ENCODE measurements at places on chromosomes 12 and 14.
A peak's percentile ranks its signal among the peaks of the same experiment; 100 is the strongest.

DNA sequence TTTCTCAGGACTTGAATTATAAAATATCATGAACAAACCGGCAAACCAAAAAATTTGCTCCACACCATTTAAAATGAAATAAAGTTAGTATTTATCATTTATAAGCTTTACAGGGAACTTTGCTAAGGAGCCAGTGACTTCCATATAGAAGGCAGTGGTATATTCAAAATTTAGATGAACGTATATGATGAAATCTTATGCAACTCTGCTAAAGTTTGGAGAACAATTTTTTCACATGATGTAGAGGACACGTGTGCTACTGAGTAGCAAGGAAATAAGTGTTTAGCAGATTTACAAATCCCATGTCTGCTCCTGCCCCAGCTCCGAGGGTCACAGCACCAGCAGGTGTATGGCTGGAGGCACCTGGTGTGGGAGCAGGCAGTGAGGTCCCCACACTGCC lies 70.8 kb upstream of the IFNG-AS1 start:
- H3K4me3 ChIP-seq: no peak overlapping the region
- peaks cover under 1% of the 10 kb centered on the region for H3K27me3 ChIP-seq
- DNase-seq: no peak
- H3K4me1 ChIP-seq: peaks cover 12% of the 10 kb centered on the region
- no peak overlapping the region for H3K27ac ChIP-seq

GRCh38 chr12:42648061-42648460 lies 58.5 kb upstream of the PRICKLE1 start:
- no peak overlapping the region for H3K4me3 ChIP-seq
- no peak overlapping the region for H3K27ac ChIP-seq

GRCh38 chr14:49189375-49189774 lies 396.8 kb downstream of the RPS29 start:
- peaks cover 10% of the 10 kb centered on the region for H3K4me1 ChIP-seq
- H3K27me3 ChIP-seq: no peaks in the 10 kb centered on the region
- no peak overlapping the region for H3K27ac ChIP-seq
- H3K36me3 ChIP-seq: no peaks in the 10 kb centered on the region
- DNase-seq: no peak

- no peak for DNase-seq
- no peaks in the 10 kb centered on the region for H3K27me3 ChIP-seq
- no peak overlapping the region for H3K27ac ChIP-seq
- H3K4me1 ChIP-seq: no peaks in the 10 kb centered on the region
- H3K4me3 ChIP-seq: no peak overlapping the region
Observed at GRCh38 chr14:80419345-80419744, 208.0 kb upstream of the DIO2 start.

DNA sequence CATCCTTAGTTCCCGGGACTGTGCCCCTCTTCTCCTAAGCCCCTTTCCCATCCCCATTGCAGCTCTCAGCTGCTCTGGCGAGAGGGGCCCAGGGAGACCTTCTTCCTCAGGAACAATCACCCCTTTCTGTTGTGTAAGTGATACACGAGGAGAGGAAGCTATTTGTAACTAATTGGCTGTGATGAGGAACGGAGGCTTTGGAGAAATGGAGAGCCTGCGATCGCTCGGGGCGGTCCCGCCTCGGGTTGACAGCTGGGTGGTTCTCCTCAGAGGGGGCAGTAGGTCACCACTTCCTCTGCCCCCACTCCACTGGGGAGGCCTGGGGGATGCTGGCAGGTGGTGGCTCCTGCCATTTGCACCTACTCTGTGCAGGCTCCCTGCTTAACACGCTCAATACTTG lies 6.6 kb upstream of the PGF start:
- no peaks in the 10 kb centered on the region for H3K36me3 ChIP-seq
- no peaks in the 10 kb centered on the region for H3K27me3 ChIP-seq
- peak overlapping the region; percentile 73 for H3K27ac ChIP-seq
- peaks cover 21% of the 10 kb centered on the region for H3K4me1 ChIP-seq
- H3K4me3 ChIP-seq: no peak overlapping the region

DNA sequence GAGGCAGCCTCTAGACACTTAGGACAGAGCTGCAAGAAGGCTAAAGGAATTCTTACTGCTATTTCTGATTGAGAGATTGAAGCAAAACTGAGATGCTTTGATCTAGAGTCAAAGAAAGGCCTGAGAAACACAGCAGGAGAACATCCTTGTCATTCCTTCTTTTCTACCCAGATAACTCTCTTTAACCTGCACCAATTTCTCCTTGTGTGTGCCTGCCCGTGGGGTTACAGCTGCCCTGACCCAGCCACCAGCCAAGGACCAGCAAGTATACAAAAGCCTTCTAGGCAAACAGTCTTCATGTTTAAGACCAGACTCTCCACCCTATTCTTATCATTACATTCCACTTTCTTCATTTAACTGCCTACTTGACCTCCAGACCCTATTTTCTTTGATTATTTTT lies 81.7 kb upstream of the PRB2 start:
- no peak overlapping the region for H3K27ac ChIP-seq
- peaks cover 5% of the 10 kb centered on the region for H3K36me3 ChIP-seq
- no peaks in the 10 kb centered on the region for H3K4me1 ChIP-seq
- H3K27me3 ChIP-seq: no peaks in the 10 kb centered on the region
- H3K4me3 ChIP-seq: no peak overlapping the region

- H3K36me3 ChIP-seq: no peaks in the 10 kb centered on the region
- no peak overlapping the region for H3K4me3 ChIP-seq
- no peaks in the 10 kb centered on the region for H3K27me3 ChIP-seq
- DNase-seq: no peak
Observed at GRCh38 chr12:88328090-88328489, 186.0 kb downstream of the TMTC3 start.

DNA sequence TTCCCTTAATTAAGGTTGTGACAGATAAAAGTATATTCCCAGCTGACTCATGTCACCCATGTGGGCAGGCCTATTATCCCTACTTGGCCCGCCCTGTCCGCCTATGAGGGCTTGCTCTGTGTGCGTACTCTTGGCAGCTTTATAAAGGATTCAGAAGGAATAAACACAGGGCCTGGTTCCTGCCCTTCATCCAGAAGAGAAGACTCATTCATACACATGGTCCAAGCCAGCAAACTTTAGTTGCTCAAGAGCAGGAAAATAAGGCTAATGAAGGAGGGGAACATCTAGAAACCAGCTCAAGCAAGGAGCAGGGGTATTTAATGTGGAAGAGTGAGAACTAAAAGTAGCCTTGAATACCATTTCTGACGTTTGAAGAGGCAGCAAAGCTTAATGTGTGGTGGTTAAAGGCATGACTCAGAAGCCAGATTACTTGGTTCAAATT lies 141.9 kb downstream of the CRADD start:
- H3K4me3 ChIP-seq: no peak overlapping the region
- H3K4me1 ChIP-seq: no peaks in the 10 kb centered on the region
- H3K36me3 ChIP-seq: peaks cover 4% of the 10 kb centered on the region

DNA sequence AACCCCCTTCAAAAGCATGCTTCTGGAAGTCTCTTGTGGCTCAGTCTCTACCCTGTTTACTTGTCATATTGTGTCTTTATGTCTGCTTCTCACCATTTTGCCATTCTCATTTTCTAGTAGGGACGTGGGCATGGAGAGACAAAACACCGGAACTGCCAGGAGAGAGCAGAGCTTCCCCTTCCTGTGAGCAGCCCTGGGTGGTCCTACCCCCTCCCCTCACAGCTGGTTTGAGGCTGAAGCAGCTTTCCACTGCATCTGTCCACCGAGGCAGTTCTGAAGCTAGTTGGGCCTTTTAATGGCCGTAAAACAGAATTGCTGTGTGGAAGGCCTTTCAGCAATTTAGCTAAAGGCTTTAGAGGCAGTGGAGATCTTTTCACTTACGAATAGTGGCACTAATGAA lies 77.0 kb downstream of the PELI2 start:
- H3K4me3 ChIP-seq: no peak overlapping the region
- H3K27ac ChIP-seq: peak overlapping the region; percentile 93
- H3K27me3 ChIP-seq: no peaks in the 10 kb centered on the region
- no peak for DNase-seq

GRCh38 chr14:33404054-33404453 lies 465.4 kb downstream of the NPAS3 start:
- no peak for DNase-seq
- H3K4me1 ChIP-seq: no peaks in the 10 kb centered on the region
- no peak overlapping the region for H3K4me3 ChIP-seq
- no peak overlapping the region for H3K27ac ChIP-seq

- H3K36me3 ChIP-seq: peaks cover 14% of the 10 kb centered on the region
- H3K27ac ChIP-seq: no peak overlapping the region
- DNase-seq: no peak
- H3K4me3 ChIP-seq: no peak overlapping the region
Observed at GRCh38 chr14:54465654-54466053, 23.1 kb downstream of the GMFB start.

- no peak overlapping the region for H3K4me3 ChIP-seq
- no peak for DNase-seq
- no peak overlapping the region for H3K27ac ChIP-seq
- peaks cover 15% of the 10 kb centered on the region for H3K4me1 ChIP-seq
- peaks cover 21% of the 10 kb centered on the region for H3K36me3 ChIP-seq
Observed at GRCh38 chr14:105053996-105054395, 11.2 kb downstream of the GPR132 start.

GRCh38 chr12:110744151-110744571 lies 1.5 kb upstream of the PPP1CC start:
- no peak for DNase-seq
- peaks cover 34% of the 10 kb centered on the region for H3K4me1 ChIP-seq
- H3K27ac ChIP-seq: peak overlapping the region; percentile 89
- H3K4me3 ChIP-seq: peak overlapping the region; percentile 65
- H3K36me3 ChIP-seq: peaks cover 4% of the 10 kb centered on the region
- no peaks in the 10 kb centered on the region for H3K27me3 ChIP-seq

DNA sequence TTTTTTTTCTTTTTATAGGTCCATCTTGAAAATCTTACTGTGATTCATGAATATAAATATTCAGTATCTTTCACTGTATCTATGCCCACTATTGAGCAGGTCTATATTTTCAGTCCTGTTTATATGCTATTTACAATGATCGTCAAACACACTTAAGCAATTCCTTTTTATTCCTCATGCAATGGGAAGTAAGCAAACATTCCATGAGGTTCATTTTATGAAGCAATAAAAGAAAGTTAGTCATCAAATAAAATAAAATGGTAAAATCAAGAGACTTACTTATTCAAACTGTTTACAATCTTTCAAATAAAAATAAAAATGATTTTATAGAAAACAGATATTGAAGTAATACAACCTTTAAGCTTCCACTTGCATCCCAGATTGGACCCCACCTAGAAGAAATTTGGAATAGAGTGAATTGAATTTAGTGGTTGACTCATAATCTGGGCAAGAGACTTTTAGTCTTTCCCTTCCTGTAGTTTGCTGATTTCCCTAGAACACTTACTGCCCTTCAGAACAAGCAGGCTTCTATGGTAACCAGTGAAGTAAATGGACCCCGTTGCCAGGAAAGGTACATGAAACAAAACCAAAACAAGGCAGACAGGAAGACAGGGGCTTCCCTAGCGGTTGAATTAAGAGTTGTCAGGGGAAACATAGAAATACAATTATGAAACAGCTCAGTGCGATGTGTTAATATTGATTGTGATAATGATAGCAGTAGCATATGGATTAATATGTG lies 241.0 kb upstream of the ATP2B1 start:
- H3K4me3 ChIP-seq: peak overlapping the region; percentile 12
- H3K27ac ChIP-seq: peak overlapping the region; percentile 94
- peak; percentile 81 for DNase-seq

GRCh38 chr12:71157601-71158233 lies at the start of gene TSPAN8:
TSS of gene TSPAN8 (minus strand) at chr12:71157999. CDS start at chr12:71157678, 321 bp downstream.
- no peaks in the 10 kb centered on the region for H3K36me3 ChIP-seq
- DNase-seq: no peak
- no peak within 1 kb of the TSS for H3K4me3 ChIP-seq
- no peak within 1 kb of the TSS for H3K27ac ChIP-seq
- no peaks in the 10 kb centered on the region for H3K4me1 ChIP-seq
- H3K27me3 ChIP-seq: no peaks in the 10 kb centered on the region

DNA sequence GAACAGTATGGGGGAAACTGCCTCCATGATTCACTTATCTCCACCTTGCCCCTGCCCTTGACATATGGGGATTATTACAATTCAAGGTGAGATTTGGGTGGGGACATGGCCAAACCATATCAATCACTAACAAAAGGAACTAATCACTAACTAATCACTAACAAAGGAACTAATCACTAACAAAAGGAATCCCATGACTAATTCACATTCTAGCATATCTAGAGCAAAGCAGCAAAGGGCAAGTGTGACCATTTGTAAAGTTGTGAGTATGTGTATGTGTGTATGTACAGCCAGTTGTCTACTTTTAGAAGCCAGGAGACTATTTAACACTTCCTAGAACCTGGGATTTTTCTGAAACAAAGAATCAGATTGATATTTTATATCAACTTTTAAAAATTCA lies 30.9 kb upstream of the PCED1B start:
- H3K36me3 ChIP-seq: peaks cover 28% of the 10 kb centered on the region

GRCh38 chr12:109439181-109439580 lies 37.9 kb downstream of the KCTD10 start:
- no peaks in the 10 kb centered on the region for H3K4me1 ChIP-seq
- DNase-seq: no peak
- no peak overlapping the region for H3K27ac ChIP-seq
- no peak overlapping the region for H3K4me3 ChIP-seq
- no peaks in the 10 kb centered on the region for H3K36me3 ChIP-seq

DNA sequence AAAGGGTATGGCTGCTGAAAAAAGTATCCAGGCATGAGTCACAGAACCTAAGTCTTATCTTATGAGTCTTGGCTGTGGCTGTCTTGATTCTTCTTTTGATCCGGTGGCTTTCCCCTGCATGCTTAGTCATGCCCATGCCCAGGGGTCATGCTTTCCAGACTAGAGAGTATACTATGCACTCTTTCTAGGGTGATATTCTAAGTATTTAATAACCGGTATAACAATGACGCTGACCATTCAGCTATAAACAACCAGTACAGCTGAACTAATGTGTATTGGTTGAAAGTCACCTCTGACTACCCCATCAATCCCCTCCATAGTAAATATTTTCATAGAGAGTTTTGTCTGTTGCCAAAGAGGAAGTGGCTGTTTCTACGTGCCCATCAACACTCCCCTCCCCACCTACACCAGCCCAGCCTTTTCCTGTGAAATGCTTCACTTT lies 34.7 kb upstream of the NRXN3 start:
- H3K4me1 ChIP-seq: no peaks in the 10 kb centered on the region
- no peak for DNase-seq
- H3K4me3 ChIP-seq: no peak overlapping the region
- H3K27ac ChIP-seq: no peak overlapping the region
- H3K27me3 ChIP-seq: peaks cover 17% of the 10 kb centered on the region
- no peaks in the 10 kb centered on the region for H3K36me3 ChIP-seq

DNA sequence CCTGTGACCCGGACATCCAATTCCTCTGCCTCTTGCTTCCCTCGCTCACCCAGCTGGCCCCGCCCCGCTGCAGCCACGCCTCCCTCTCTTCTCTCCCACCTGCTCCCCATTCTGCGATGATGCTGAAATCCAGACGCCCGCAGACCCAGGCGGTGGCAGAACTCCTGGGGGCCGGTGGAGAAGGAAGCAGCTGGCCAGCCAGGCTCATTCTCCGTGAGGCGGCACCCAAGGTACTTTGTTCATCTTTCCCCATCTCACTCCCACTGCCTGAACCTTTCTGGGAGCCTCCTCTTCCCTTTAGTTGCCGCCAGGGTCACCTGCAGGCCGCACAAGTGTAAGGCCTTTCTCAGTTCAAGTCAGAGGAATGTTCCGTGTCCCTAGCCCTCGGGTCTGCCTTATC lies 35.7 kb downstream of the FOXN4 start:
- peaks cover 32% of the 10 kb centered on the region for H3K27me3 ChIP-seq
- no peak overlapping the region for H3K27ac ChIP-seq
- peaks cover 9% of the 10 kb centered on the region for H3K36me3 ChIP-seq
- DNase-seq: no peak
- peaks cover 3% of the 10 kb centered on the region for H3K4me1 ChIP-seq
